ENCODE measurements at places on chromosomes 2 and 18.

DNA sequence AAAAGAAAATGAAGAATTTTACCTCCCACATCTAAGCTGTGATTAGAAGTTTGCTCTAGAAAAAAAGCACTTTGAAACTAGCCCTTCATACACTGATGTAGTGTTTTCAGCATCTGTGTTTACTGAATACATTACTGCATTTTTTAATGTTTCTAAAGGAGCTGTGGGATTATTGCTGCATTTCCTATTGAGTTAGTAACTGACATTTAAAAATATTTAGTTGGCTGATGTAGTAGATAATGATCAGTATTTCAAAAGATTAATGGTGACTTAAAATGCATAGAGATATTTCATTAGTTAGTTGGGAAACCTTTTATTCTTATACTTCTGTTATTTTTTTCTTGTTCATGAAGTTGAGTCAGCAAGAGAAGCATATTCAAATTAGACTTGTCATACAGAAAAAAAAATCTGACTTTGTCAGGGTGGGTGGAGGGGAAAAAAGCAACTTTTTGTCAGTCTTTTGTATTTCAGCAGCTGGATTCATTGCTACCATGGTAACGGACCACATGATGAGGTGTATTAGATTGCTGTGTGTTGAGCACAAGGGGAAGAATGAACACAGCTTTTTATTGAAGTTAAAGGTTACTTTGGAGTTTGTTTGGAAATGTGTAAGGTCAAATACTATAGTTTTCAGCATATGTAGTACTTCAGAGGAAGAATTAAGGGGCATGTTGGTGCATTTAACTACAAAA, at the start of gene DTNA:
Gene DTNA (plus strand): TSS at position 549 of the 692 bp plus-strand sequence. CDS start 45,679 bp downstream, outside the sequence.
- peak; percentile 65 for DNase-seq

GRCh38 chr2:100272841-100273329, 49.4 kb downstream of the LONRF2 start:
- DNase-seq = no peak

DNA sequence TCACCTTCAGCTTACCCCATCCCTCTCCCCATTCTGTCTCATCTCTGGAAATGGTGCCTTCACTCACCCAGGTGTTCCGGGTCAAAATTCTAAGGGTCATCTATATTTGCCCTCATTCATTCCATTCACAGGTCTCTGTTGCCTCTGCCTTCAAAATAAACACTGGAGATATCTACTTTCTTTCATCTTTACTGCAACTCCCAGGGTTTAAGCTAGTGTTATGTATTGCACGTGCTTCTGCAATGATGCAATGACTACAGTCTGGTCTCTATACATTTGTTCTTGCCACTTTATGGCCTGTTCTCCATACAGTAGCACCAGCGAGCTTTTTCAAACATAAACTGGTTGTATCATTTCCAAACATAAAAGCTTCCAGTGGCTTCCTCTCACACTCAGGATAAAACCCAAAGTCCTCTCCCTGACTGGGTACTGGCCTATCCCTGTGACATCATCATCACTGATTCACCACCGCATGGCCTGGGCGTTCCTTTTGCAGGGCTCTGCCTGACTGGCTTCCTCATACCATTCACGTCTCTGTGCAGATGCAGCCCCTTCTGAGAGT, 14.3 kb downstream of the DSG2 start:
- no peak for DNase-seq

DNA sequence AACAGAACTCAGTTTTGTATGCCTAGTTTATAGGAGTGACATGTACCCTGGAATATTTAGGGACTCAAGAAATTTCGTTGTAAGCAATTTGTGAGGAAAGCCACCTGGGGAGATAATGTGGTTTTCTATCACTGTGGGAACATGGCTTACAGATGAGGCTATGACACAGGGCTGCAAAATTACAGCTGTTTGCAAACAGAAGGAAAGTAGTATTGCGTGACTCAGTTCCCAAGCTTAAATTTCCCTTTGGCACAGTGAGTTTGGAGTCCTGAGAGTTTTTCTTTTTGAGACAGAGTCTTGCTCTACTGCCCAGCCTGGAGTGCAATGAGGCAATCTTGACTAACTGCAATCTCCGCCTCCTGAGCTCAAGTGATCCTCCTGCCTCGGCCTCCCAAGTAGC, 149.8 kb downstream of the MYO5B start:
- no peak for DNase-seq
